Activated T-cell treated with anti-CD3 and anti-CD28 coated beads, Interleukin-2, amount 50 U/mL, for 72 hours (primary cell): ENCODE measurements at places on chromosomes 12 and 14.

- no peak for DNase-seq
Observed at GRCh38 chr12:32822344-32822743, 66.6 kb upstream of the YARS2 start.

DNA sequence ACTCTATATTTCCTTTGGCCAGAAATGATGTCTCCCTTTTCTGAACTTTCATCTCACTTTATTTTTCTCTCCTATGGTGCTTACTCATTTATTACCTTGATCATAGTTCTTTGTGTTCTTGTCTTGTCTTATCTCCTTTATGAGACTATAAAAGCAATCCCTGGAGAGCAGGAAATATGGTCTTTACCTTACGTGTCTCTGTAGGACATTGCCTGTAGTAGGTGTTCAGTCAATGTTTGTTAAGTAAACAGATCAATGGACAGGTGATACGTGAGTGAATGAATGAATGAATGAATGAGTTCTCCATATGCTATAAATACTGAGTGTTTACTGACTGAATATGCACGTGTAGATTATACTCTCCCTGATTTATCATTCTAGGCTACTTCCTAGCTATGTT is 193.7 kb upstream of the HMGA2 start:
- no peak for DNase-seq

GRCh38 chr14:104634886-104635570 is 30.5 kb upstream of the TMEM179 start:
- DNase-seq: no peak

GRCh38 chr12:92488735-92489134 is 214.1 kb upstream of the PLEKHG7 start:
- DNase-seq: no peak

DNA sequence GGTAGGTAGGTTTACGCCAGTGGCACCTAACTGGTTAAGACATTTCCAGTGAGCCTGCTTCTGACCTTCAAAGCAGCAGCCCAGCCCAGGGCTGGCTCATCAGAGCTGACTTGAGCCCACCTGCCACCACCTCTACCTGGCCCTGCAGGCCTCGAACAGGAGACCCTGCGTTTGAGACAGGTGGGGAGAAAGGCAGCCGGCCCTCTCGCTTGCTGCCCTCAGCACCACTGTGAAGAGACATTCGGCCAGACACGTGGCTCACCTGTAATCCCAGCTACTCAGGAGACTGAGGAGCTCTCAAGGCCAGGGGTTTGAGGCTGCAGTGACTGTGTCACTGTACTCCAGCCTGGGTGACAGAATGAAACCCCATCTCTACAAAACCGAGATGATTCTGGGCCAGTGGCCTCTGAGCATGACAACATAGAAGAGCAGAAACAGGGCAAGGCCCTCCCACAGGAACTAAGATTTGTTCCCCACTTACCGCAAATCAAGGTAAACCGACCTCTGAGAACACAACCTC is 74.2 kb downstream of the TESC start:
- DNase-seq: no peak

- no peak for DNase-seq
Observed at GRCh38 chr14:54803926-54804537, 98.6 kb downstream of the GCH1 start.

- DNase-seq: no peak
Observed at GRCh38 chr12:57868221-57868620, 21.7 kb upstream of the CTDSP2 start.

GRCh38 chr14:68148276-68148675 is 328.7 kb downstream of the RAD51B start:
- peak; percentile 19 for DNase-seq

DNA sequence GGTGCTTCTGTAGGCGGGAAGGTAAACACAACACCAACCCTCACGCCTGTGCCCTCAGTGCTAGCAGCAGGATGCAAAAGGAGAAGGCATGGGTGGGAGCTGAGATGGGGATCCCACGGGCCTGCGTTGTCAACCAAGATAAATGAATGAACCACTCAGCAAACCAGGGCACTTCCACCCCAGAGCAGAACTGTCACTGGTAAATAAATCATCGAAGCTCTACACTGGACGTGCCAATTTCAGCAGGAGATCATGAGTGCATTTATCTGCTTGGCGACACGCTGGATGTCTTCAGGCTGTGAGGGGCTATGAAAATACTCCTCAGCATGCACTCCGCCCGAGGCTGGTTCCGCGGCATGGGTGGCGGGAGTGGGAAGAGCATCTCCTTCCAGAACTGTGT is 33.2 kb downstream of the HSPB8 start:
- DNase-seq: no peak

DNA sequence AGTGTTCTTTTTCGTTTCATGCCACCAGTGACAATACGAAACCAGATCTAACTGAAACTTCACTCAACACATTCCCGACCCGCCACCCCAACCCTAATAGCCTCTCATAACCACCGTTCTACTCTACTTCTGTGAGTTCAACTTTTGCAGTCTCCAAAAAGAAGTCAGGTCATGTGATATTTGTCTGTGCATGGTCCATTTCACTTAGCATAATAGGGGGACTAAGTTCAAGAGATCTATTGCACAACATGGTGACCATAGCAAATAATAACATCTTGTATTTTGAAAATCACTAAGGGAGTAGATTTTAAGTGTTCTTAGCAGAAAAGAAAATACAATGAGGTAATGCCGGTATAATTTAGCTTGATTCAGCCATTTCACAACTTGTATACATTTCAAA is 376.4 kb downstream of the DIO2 start:
- no peak for DNase-seq

- DNase-seq: no peak
Observed at GRCh38 chr12:103884316-103884715, 43.3 kb upstream of the NT5DC3 start.

DNA sequence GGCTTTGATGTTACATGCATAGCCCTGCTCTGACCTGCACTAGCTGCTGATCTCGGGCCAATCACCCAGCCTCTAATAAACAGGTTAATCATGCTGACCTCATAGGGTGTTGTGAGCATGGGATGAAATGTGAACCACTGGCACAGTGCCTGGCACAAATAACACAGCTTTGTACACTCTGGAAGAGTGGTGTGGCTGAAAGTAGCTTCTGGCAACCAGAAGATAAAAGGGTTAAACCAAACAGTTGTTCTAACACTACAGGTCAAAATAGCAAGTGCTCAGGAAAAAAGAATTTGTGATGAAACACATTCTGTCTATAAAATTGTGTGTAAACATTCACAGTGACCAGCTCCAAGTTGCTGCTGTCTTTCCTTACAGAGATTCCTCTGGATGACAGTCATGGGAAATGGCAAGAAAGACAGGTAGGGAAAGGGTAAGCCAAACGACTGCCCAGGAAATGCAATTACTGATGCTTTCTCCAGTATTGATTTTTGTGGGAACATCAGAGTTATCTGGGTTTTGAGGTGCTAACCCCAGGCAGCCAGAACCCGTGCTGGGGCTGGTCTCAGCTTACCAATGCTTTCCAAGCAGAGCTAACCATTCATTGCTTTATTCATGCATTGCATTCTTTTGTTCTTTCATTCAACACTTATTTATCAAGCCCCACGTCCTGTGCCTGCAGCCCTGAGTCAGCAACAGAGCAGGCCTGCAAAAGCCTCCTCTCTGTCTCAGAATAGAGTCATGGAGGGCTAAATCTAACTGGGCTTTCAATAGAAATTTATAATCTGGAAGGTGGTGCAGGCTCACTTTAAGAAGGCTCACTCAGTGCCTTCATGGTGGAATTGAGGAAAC is 38.1 kb upstream of the CAPRIN2 start:
- DNase-seq: no peak

DNA sequence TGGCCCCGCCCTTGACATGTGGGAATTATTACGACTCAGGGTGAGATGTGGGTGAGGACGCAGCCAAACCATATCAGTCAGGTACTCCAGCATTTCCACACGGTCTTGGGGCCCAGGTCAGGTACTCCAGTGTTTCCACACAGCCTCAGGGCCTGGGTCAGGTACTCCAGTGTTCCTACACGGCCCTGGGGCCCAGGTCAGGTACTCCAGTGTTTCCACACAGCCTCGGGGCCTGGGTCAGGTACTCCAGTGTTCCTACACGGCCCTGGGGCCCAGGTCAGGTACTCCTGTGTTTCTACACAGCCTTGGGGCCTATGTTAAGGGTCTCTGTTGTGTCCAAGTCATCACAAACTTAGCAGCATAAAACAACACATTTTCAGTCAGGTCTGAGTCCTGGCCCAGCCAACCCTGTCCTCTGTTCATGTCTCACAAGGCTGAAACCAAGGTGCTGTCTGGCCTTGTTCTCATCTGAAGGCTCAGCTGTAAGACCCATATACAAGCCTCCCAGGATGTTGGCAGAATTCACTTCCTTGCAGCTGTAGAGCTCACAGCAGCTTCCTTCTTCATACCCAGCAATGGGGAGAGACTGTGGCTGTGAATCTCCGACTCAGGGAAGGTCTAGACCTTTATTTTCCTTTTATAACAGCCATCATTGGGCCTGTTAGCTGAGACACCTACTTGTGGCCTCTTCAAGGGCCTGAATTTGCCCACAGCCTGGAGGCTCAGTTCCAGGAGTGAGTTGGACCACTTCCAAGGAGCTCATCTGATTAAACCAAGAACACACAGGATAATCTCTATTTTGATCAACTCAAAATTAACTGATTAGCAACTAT is 107.6 kb upstream of the SFSWAP start:
- DNase-seq: no peak

DNA sequence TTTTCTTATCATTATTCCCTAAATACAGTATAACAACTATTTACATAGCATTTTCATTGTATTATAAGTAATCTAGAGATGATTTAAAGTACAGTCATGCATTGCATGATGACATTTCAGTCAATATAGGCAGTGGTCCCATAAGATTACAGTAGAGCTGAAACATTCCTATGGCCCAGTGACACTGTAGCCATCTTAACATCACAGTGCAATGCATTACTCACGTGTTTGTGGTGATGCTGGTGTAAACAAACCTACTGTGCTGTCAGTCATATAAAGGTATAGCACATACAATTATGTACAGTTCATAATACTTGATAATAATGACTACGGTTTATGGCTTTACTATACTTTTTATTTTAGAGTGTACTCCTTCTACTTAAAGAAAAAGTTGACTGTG is 13.3 kb downstream of the LLPH start:
- no peak for DNase-seq

GRCh38 chr14:23930742-23931141 is 22.8 kb upstream of the DHRS4 start:
- DNase-seq: no peak

DNA sequence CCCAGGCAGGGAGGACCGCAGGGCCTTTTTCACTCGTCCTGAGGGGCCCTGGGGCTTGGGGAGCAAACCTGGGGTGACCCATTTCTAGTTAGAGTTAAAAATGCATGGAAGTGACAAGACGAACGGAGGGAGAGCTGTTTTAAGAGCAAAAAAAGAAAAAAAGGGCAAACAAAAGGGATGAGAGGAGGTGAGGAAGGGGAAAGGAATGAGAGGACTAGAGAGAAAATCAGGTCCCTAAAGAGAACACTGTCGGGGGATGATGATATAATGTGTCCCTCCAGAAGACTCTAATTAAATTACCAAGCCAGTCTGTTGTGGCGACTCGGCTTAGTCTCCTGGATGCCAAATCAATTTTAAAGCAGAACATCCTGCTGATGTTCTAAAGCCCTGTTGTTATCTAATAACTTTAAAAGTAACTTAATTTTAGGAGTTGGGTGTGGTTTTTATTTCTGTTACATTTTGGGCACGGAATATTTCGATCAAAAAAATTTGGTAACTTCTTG is 1.1 kb downstream of the ANO6 start:
- DNase-seq: no peak
